Fibroblast of skin of scalp (primary cell): ENCODE measurements at places on chromosomes 1 and 21.

DNA sequence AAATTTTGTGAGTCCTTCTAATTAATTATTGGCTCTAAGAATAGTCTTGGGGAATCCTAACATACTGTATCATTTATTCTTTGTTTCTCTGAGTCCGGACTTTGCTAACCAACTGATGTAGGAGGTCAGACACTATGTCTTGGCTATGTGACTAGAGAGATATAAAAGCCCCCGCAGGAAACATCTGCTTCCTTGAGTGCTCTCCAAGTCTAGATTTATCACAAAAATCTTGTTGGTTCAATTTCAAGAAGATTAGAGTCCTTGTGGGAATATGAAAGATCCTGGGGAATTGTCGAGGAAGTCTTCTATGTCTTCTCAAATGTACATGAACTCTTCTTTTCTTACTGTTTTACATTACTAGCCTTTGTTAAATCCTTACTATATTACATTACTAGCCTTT lies 1712.5 kb downstream of the NCAM2 start:
- DNase-seq = no peak

- DNase-seq = no peak
These were observed 3.6 kb downstream of the TFF1 start for GRCh38 chr21:42362700-42363099.

GRCh38 chr1:115363171-115363570 lies 25.1 kb upstream of the NGF start:
- no peak for DNase-seq

GRCh38 chr1:160047111-160047991 lies 15.6 kb upstream of the PIGM start:
- DNase-seq = no peak

DNA sequence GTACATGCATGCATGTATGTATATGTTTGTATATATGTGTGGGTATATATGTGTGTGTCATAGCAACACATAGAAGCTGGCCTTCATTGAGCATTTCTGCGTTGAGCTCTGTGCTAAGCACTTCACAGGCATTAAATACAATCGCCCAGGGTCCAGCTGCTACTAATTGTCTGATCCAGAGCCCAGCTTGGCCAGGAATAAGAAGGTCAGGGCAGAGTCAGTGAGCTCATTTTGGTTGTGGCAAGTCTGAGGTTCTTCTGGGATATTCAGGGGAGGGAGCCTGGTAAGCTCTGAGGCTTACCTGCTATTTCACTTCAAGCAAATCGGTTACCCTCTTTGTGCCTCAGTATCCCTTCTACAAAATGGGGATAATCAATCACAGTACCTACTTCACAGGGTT lies 59.6 kb downstream of the FOXO6 start:
- DNase-seq = no peak

- DNase-seq = no peak
These were observed 2.5 kb downstream of the ZNF362 start for GRCh38 chr1:33258788-33259274.

DNA sequence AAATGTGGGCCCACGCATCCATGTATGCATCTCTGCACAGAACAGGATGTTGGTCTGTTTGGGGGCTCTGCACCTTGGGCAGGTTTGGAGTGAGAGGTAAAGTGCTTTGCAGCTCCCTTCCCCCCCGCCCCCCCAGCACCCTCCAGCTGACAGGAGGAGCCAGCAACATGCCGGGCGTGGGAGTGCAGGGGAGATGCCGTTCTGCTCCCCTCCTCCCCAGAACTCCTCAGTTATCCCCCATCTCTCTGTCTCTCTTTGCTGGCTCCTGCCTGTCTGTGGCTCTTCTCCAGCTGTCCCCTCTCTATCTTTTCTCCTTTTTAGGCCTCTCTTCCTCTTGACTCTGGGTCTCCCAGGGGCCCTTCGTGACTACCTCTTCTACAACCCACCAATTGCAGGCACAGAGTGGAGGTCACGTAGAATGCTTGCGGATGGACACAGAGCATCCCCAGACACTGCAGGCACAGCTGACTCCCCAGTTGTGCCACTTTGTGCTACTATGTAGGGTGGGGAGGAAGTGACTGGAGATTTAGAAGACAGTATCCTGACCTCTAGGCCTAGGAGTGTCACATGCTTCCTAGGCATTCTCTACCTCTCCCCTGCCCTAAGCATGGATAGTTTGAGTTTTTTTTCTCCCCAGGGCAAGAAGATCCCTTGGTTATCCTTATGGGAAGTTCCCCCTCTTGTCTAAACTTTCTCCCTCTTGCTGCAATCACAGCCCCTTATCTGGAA lies 1.7 kb upstream of the RORC start:
- DNase-seq = no peak

DNA sequence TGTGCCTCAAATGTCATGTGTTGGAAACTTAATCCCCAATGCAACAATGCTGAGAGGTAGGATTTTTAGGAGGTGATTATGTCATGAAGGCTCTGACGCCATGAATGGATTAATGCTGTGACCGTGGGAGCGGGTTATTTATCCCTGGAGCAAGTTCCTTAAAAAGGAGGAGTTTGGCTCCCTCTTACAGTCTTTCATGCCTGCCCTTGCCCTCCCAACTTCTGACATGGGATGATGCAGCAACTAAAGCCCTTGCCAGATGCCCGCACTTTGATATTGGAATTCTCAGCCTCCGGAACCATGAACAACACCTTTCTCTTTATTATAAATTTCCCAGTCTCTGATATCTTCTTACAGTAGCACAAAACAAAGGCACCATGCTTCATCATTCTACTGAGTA lies 685.3 kb upstream of the CHRM3 start:
- no peak for DNase-seq

DNA sequence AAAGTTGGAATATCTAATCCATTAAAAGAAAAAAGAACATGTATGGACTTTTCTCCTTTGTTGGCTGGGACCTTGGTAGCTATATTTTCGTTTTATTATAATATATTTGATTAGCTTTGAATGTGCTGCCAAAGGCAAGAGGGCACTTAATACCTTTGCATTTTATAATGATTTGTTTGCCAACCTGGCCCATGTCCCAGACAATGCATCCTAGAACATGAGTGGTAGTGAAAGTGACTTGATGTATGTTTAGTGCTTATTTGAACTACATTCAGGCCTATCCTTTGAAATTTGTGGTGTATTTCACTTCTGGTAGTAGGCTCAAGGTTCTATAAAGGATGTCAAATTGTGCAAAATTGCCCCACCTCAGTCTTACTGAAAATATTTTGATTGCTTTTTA lies 25.9 kb downstream of the CACHD1 start:
- DNase-seq = no peak

- DNase-seq = no peak
These were observed 4.6 kb downstream of the IPO13 start for GRCh38 chr1:43951021-43951985.

- peak; percentile 61 for DNase-seq
These were observed 9.3 kb downstream of the ARL8A start for GRCh38 chr1:202135221-202135721.

DNA sequence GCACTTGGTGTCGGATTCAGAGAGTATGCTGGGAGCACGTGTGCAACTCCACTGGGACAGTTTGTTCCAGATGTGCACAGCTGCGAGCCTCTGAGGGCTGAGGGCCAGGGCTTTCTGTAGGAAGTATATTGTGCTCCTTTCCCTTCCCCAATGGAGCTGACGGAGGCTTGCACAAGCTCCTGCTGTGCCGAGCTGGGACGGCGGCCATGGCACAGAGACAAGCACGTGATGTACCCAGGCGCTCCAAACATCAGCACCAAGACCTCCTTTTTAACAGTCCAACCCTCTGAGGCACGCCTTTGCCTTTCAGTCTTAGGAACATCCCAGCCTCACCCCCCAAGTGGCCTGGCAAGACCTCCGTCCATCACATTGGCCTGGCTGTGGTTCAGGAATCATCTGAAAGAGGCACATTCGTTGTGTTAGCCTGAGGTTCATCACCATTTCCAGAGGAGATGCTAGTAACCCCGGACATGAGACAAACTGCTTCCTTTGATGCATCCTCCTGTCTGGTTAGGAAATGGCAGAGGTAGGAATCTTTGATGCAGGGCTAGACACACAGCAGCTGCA lies 339.2 kb upstream of the KAZN start:
- peak; percentile 2 for DNase-seq

DNA sequence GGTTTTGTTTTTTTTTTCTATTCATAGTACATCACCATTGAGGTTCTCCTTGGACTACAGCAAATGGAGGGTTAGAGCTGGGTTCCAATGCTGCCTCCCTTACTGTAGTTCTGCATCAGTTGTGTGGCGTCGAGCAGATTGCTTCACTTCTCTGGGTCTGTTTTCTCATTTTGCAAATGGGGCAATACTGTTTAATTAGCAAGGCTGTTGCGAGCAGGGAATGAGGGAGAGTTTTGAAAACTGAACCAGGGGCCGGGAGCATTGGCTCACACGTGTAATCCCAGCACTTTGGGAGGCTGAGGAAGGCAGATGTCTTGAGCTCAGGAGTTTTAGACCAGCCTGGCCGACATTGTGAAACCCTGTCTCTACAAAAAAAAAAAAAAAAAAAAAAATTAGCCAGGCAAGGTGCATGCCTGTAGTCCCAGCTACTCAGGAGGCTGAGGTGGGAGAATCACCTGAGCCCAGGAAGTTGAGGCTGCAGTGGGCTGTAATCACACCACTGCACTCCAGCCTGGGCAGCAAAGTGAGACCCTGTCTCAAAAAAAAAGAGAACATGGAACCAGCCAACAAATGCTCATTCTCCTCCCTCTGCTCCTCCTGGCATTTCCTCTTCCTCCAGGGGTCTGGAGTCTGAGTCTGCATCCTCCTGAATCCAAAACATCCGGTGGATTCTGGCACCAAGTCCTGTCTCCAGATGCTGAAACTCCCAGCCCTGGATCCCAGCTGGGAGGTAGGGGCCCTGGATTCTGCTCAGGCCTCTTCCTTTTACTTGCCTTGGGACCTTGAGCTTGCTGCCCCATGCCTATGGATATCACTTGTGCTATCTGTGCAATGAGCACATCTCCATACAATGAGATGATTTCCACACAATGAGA lies 3.7 kb upstream of the PLOD1 start:
- peak; percentile 84 for DNase-seq

DNA sequence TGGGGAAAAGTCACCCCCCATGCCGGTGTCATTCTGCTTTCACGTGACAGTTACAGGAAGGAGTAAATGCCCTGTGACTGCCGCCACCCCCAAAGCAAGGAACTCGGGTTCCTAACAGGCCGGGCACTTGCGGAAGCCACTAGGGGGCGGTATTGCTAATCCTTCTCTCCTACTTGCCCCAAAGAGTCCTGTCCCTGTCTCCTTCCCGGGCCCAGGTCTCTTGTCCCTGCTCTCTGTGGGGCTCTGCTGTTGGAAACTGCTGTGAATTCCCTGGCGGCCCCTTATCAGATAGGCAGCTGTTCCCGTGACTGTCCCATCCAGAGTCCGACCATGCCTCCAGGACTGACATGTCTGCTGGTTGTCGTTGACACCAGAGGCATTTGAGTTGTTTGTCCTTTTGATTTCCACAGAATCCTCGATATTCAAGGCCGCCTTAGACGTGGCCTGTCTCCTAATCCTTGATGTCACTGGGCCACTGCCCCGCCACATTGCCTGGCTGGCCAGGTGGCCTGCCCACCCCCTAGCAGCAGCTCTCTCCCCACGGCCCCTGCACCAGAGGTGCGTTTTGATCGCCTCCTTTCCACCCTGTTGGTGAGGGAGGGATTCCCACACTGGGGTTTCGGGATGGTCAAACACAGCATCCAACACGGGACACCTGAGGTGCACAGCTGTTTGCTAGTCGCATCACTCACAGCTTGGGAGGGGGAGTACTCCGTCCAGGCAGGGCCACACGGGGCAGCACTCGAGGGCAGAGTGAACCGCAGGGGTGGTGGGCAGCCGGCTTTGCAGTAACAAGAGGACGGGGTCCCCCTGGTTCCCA lies 37.3 kb downstream of the CHAF1B start:
- DNase-seq = peak; percentile 65
